ENCODE measurements at places on chromosomes 12 and 14.

DNA sequence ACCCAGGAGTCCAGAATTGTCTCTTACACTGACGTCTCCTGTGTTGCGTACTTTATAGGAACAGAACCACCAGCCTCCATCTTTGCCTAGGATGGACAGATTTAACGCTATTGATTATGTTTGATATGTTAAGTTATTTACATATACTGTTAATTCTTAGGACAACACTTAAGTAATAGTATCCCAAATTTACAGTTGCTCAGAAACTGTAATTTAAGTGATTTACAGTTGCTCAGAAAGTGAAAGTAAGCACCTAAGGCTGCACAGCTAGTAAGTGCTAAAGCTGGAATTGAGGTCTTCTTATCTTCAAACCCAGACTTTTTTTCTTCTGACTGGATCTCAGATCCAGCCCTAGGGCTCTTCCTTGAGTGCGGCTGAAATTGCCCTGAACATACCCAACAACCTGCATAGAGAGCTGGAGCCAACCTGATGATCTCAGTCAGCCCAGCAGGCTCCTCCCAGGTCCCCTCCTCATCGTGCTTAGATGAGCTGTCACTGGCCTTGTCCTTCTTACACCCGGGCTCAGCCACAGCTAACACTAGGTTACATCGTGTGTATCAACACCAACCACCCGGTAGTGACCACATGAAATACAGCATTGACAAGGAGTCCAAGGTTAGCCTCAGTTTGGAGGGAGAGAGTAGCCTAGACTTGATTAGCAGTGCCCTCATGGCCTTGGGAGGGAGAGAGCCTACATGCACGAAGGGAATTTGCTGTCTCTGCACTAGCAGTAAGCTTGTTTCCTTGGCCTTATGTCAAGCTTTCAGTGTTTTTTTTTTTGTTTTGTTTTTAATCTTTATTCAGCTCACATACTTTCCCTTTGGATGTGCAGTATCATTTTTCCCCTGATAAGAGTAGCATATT is 111.1 kb upstream of the ARHGAP5 start:
- DNase-seq = no peak

GRCh38 chr12:115763982-115764621 is 513.4 kb downstream of the MED13L start:
- no peak for DNase-seq

DNA sequence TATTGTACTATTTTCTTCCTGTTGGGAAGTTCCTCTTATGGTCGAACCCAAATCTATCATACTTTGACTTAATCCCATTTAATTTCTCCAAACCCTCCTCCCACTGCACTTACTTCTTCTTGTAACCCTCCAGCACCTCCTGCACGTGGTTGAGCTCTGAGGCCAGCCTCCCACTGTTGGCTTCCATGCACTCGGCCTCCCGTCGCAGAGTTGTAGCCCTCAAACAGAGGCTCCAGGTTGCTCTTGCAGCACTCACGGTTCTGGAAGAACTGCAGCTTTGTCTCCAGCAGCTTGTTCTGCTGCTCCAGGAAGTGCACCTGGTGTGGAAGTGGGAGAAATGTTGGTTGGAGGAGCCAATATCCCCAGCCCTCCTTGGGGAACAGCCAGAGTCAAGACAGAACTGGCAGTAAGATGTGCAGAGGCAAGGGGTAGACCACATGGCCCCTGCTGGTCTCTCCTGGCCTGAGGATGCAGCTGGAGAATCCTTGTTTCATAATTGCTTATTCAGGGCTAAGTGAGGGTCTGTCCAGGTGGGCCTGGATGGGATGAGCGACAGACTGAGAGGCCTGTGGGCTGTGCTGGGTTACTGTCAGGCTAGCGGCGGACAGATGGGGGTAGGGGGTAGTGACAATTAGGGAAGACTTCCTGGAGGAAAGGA is 18.4 kb upstream of the KRT86 start:
- DNase-seq = no peak

GRCh38 chr14:72625689-72626088 is 268.2 kb downstream of the DPF3 start:
- DNase-seq = no peak

GRCh38 chr12:3990501-3991280 is 117.5 kb upstream of the PARP11 start:
- no peak for DNase-seq

- DNase-seq = peak; percentile 61
Measured at GRCh38 chr12:124566997-124567672, at the start of gene NCOR2. Gene NCOR2 (minus strand): TSS chr12:124567612. CDS start chr12:124495251, 72,361 bp downstream.

DNA sequence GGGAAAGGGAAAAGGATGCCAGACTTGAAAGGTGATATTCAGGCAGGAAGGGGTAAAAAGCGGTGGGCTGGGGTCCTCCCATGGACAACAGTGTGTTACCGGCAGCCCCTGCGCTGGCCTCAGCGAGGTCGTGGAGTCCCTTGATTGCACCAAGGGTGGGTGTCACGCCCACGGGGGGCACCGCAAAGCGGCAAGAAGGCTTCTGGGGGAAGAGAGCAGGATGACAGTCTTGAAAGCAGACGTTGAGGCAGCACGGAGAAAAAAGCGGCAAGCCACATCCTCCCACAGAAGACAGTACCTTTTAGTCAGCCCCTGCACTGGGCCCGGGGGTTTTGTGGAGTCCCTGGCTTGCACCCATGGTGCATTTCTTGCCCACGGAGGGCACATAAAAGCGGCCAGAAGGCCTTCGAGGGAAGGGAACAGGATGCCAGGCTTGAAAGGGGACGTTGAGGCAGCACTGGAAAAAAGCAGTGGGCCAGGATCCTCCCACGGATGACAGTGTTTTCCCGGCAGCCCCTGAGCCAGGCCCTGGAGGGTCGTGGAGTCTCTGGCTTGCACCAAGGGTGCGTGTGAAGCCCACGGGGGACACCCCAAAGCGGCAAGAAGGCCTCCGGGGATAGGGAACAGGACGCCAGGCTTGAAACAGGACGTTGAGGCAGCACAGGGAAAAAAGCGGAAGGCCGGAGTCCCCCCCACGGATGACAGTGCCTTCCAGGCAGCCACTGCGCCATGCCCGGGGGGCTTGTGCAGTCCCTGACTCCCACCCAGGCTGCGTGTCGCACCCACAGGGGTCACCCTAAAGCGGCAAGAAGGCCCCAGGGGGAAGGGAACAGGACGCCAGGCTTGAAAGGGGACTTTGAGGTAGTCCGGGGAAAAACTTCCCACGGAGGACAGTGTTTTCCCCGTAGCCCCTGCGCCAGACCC is 162.2 kb upstream of the ALG10B start:
- DNase-seq = no peak

- no peak for DNase-seq
Measured at GRCh38 chr12:125015680-125016310, 22.4 kb downstream of the BRI3BP start.

- DNase-seq = no peak
Measured at GRCh38 chr14:100609941-100610391, 22.7 kb upstream of the BEGAIN start.

- DNase-seq = peak; percentile 31
Measured at GRCh38 chr12:95473231-95473883, 595 bp upstream of the METAP2 start.

DNA sequence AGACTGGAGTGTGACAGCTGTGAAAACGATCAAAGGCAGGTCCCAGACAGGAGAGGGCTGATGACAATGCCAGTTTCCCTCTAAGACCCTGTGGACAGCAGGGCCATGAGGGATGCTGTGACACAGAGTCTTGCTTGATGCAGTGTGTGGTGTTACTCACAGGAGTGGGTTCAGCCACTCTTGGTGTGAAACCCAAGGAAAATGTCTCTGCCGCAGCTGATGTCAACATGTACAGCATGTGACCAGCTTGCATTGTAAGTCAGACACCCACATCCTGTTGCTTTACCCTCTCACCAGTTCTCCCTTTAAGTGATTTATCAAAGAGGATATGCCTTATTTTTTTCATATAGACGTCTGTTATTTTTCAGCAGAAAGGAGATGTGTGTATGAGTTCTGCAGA is 268.6 kb downstream of the BTG1 start:
- DNase-seq = peak; percentile 83

DNA sequence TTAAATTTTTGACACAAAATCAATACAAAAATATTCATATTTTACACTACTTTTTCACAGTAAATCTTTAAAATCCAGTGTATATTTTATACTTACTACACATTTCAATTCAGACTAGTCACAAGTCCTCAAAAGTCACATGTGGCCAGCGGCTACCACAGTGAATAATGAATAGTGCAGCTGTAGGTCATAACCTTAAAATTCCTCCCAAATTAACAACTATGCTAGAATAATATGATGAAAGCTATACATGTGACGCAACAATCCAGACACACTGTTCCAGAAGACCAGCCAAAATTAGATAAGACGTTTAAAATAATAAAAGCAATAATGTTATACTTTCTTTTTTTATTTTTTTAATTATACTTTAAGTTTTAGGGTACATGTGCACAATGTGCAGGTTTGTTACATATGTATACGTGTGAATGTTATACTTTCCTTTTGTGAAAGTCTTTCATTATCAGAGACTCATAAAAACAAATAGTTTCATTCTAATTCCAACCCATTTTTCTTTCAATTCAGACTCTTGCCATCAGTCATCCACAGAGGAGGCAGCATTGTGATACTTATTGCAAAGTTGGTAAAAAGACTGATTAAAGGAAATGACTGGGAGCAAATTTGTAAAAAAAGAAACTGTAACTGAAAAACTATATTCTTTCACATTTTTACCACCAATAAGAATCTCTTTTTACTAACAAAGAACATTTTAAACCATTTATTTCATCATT is 67.0 kb downstream of the C2CD5 start:
- DNase-seq = no peak

GRCh38 chr12:126480451-126480850 is 1415.2 kb downstream of the AACS start:
- DNase-seq = no peak

DNA sequence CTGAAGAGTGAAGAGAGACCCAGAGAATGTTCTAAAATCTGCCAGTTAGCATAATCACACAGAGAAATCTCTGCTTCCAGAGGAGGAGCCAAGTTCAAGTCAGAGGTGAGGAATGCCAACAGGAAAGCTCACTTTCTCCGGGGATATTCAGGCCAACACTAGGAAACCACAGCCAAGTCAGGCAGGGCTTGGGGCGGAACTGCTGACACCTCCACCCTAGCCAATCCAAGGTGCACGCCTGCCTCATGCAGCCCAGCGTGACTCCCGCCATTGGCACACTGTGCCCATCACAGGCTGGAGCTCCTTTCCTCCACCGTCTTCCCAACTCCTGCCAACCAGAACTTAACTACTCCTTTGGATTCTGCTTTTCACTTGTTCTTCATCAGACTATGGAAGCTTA is 374.3 kb upstream of the CCDC196 start:
- DNase-seq = no peak

GRCh38 chr14:46377305-46377704 is 274.3 kb downstream of the RPL10L start:
- DNase-seq = no peak

GRCh38 chr14:60878536-60878935 is 102.3 kb downstream of the TRMT5 start:
- no peak for DNase-seq

- no peak for DNase-seq
Measured at GRCh38 chr12:126443977-126444376, 1378.7 kb downstream of the AACS start.

- no peak for DNase-seq
Measured at GRCh38 chr12:112116232-112117060, 7.9 kb upstream of the NAA25 start.

GRCh38 chr14:95713596-95714371 is at the start of gene TCL1A:
Gene TCL1A (minus strand): TSS chr14:95714125. CDS start chr14:95714066, 59 bp downstream.
- no peak for DNase-seq

- DNase-seq = no peak
Measured at GRCh38 chr14:37116933-37117849, 55.2 kb downstream of the SLC25A21 start.

DNA sequence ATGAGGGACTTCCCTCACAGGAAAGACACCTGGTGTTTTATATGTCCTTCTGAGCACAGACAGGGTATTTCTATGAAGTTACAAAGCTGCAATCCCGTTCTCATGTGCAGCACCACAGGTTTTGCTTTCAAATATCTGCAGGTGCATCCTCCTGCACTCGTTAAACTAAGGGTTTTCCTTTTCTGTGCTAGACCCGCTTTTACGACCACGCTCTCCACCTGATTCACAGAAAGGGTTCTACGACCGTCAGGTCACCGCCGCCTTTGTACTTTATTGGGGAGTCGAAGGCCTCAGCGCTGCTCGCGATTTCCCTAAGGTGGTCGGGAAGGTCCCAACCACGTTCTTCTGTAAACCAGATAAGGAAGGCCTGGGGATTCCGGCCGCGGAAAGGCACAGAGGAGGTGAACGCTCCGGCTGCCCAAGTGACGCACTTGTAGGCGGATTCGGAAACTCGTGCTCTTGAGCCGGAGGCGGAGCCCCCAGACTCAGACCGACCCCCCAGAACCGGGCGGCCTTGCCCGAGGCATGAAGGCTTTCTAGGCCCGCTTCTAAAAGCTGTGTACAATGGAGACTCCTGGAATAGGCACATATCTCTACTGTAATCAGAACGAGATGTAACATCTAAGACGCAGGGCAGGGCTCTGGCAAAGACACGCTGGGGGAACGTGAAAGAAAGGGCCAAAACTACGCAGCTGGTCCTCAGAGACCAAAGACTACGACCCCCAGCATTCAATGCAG is 995 bp upstream of the HSP90B1 start:
- DNase-seq = peak; percentile 83

DNA sequence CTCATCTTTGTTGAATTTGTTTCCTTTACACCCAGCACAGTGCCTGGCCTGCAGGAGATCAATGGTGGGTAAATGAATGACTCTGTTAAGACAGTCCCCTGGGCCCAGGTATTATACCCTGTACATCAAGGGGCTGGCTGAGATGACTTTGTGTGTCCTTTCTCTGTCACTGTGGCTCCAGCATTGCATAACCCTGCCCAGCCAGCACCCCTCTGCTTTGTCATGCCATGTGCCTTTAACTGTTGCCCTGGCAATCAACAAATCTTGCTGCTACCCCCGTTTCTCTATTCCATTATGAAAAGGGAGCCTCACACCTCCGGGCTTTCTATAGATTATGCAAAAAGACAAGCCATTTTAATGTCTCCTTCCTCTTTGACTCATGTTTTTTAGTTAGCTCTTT is 7.6 kb upstream of the FLVCR2 start:
- DNase-seq = peak; percentile 61

DNA sequence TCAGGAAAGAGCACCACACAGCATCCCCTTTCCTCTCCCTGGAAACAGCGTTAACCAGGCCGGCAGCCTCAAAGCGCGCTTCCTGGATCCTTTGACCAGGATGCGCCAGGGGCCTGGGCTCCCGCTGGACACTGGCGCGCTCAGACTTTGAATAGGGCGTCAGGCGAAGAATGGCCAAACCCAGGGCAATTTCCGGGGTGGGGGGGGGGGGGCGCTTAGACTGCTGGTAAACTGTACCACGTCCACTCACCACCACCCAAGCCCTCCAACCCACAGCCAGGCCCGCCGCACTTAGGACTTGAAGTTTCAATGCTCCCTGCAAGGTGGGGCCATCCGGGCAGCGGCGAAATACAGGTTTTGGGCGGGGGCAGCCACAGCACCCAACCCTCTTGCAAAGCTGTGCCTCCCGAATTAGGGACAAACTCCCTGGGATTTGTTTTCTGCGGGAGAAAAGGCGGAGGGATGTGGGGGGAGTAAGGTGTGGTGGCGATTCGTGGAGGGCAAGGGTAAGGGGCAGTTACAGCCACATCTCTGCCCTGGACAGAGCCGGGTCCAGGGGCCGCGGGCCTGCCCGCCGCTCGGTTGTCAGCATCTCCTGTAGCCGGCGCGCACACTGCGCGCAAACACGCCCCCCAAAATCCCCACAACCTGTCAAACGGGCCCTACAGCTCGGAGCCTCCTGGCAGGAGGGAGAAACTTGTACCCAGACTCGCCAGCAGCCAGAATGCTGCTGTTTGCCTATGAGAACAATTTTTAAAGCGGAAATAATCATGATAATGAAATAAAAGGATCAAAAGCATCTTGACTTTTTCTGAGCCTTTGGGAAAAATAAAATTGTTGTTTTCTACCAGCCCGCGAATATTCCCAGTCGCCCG is 958 bp downstream of the RTN1 start:
- no peak for DNase-seq

All from activated naive CD4-positive, alpha-beta T cell treated with Interleukin-2 at 50 U/mL for 16 hours (primary cell).